NCI-H1105 treated with DMSO at 0.1 percent for 48 hours (cell line): ENCODE measurements at places on chromosomes 16 and 17.

- no peak for DNase-seq
Measured at GRCh38 chr17:73234736-73235135, 26.9 kb downstream of the CPSF4L start.

DNA sequence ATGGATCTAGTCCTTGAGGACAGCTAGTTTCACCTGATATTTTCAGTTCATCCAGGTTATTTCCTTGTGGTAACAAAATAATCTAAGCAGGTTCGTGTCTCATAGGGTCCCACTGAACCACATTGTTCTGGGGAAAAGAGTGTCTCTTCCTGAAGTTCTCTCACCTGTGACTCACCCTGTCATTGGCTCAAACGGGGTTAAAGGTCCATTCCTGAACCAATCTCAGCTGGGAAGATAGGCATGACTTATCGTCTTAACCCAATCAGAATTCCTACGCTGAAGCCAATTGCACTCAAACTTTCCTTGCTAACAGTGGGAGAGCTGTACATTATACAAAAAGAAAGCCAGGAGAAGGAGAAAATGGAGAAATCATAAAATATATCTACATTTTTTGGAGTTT lies 475.8 kb downstream of the TOX3 start:
- no peak for DNase-seq

DNA sequence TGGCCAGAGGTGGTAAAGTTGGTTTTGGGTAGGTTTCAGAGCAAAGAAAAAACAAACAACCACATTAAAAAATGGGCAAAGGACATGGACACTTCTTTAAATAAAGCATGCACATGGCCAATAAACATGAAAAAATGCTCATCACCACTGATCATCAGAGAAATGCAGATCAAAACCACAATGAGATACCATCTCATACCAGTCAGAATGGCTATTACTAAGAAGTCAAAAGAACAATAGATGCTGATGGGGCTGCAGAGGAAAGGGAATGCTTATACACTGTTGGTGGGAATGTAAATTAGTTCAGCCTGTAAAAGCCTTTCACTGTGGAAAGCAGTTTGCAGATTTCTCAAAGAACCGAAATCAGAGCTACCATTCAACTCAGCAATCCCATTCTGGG lies 598.4 kb upstream of the SOX9 start:
- DNase-seq, result no peak

GRCh38 chr17:4858882-4859260 lies 25.7 kb downstream of the MINK1 start:
- no peak for DNase-seq

DNA sequence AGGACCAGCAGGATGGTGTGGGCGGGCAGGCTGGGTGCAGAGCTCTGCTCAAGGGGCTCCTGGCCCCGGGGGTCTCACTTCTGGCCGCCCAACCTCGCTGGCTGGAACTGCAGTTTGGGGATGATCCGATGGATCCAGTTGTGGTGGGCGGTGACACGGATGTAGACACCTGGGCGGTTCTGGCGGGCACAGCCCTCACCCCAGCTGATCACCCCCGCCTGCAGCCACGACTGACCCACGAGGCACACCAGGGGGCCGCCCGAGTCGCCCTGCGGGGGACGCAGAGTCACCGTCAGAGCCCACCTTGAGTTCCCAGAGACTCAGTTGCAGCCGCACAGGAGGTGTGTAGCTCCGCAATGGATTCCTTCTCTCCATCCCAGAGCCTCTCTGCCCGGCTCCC lies 7.5 kb downstream of the PRSS27 start:
- DNase-seq, result no peak

DNA sequence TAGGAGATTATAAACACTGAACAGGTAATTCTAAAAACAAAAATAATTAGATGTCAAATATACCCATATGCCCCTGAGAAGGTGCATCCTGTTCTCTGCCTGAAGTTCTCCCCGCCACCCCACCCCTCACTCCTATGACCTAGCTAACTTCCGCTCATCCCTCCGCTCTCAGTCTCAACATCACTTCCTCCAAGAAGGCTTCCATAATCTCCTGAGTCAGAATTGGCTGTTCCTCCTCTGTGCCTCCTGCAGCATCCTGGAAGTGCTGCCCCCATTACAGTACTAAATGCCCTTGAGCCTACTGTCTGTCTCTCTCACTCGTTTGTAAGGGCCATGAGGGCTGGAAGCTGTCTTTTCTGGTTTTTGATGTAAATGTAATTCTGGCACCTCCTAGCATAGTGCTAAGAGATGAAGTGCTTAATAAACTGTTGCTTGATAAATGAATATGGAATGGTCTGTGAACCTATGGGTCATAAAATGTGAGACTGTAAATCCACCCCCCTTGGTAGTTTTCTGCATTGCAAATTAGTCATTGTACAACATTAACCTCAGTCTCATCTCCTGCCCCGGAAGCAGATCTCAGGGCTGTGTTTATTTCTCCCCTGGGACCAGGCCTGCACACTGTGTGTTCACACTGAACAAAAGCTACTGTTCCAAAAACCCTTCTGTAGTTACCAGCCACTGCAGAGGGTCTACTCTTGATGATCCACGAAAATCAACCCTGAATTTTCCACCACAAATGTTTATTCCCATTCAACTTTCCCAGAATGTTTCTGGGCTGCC lies 3.9 kb upstream of the MYO1D start:
- DNase-seq, result no peak

DNA sequence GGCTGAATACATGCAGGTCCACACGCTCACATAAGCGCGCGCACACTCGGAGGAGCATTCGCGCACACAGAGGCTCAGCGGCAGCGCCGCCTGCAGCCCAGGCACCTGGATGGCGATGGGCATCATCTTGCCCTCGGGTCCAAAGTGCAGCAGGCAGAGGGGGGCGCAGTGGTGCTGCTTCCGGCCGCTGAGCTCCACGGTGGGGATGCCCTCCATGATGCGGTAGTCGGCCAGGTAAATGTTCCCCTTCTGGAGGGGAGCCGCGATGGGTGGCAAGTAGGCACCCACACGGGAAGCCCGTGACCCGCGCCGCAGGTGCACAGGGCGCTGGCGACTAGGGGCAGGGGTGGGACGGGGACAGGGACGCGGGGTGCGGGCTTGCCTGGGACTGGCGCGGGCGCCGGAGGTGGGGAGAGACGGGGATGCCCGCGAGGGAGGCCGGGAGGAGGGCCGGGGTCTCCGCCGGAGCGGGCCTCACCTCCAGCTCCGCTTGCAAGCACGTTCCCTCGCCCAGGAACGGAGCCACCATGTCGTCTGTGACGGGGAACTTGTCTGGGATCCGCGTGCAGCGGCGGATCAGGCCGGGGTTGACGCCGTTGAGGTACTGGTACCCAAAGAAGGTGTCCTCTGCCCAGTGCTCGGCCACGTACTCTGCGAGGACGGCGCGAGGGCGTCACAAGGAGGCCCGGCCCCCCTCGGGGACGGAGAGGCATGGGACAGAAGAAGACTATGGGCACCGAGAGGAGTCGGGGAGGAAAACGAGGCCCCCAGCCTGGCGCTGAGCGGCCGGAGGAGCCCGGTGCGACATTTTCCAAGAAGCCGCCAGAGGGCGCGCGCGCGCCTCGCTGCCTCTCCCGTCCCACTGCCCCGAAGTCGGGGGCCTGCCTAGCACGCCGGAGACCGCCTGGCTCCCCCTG lies 8.0 kb downstream of the ALOX12B start:
- peak; percentile 70 for DNase-seq

DNA sequence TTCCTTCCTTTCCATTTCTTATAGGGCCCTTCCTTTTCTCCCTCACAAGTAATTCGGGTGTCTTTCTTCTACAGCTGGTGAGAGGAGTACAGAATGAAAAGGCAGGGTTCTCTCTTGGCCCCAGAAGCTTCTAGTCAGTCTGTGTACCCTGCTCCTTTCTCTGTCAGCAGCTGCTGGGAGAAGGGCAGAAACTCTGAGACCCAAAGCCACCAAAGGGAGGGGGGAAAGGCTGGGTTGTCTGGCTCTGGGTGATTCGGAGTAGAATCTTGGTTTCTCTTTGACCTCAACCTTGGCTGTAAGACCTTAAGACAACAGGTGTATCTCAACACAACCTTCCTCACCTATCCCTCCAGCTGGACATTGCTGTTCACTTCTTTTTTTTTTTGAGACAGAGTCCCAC lies 3.3 kb upstream of the NR1D1 start:
- DNase-seq, result no peak

DNA sequence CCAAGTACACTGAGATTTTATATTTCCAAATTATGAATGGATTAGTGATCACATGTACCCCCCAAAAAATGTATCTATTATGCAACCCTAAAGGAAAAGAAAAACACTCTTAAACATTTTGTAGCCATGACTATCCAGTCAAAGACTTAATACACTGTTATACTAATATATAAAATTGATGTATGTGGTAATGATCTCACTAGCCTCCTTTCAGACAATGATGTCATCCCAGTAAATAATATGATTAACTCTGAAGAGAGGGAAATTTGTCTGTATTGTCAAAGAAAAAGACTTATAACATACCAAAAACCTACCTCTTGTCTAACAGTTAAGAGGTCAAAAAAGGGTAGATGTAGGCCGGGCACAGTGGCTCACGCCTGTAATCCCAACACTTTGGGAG lies 80.7 kb downstream of the USP32 start:
- no peak for DNase-seq

DNA sequence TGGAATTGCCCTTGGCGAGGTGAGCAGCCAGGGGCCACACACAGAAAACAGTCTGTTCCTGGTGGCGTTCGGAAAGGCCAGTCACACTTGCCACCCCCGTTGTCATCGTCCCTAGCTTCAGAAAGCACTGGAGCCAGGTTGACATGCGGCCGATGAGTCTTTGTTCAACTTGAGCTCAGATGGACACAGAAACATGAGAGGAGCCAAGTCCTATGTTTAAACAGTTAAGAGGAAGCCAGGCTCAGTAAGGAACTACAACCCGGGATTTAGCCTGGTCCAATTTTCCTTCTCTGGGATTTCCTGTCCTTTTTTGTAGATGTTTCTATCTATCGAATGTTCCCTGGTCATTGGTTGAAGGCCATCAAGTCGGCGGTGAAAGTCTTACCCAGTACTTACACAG lies 19.5 kb downstream of the SALL1 start:
- DNase-seq, result no peak

- DNase-seq, result peak; percentile 35
Measured at GRCh38 chr17:9522074-9522473, 53.5 kb downstream of the STX8 start.

DNA sequence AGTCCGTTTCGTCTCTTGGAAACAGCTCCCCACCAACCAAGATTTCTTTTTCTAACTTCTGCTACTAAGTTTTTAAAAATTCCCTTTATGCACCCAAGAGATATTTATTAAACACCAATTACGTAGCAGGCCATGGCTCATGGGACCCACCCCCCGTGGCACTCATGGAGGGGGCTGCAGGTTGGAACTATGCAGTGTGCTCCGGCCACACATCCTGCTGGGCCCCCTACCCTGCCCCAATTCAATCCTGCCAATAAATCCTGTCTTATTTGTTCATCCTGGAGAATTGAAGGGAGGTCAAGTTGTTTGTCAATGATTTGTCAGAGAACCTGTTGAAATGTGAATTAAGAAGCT lies 48.2 kb downstream of the IL21R start:
- no peak for DNase-seq

DNA sequence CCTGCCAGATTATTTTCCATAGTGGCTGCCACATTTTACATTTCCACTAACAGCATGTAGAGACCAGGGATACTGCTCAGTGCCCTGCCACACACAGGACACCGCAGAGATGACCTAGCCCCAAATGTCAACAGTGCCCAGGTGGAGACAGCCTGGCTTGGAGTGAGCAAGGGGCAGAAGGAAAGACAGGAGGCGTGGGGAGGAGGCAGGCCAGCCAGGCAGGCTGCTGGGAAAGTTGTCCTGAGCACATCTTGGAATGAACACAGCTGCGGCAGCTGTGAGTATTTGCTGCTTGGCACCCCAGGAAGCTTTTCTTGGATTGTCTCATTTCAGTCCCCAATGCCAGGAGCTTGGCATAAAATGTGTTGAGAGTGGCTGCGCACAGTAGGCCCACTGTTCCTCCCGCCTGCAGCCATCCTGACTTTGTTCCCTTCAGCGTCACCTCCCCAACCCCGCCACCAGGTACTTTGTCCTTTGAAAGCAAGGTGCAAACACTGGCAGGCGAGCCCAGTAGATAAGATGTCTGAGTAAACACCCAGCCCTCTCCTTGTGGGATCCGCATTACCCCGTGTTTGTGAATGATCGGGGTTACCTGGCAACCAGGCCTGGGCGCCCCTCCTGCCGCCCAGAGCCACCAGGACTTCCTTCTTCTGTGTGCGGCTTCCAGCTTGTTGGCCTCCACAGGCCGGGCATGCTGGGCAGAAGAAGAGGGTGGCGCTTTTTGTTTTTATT lies 114.0 kb downstream of the CMIP start:
- no peak for DNase-seq

DNA sequence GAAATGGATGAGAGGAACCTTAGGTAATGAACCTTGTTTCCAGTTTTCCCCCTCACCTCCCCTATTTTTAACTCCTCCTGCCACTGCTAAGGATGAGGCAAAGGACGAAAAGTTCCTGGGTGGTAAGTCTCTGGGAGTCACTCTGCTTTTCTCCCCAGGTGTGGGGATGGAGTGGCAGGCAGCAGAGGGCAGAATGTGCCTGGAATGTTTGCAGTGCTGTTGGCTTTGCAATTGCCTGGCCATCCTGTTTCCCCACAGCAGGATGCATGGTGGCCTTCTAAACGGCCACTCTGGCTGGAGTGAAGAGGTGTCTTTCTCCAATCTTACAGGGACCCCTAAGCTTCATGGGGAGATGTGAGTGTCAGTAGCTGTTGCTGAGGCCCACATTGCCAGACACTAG lies 432.5 kb upstream of the ZFHX3 start:
- DNase-seq, result no peak

- DNase-seq, result no peak
Measured at GRCh38 chr17:56478836-56479447, 114.6 kb upstream of the NOG start.

- no peak for DNase-seq
Measured at GRCh38 chr16:1460602-1461138, 14.2 kb downstream of the CLCN7 start.

DNA sequence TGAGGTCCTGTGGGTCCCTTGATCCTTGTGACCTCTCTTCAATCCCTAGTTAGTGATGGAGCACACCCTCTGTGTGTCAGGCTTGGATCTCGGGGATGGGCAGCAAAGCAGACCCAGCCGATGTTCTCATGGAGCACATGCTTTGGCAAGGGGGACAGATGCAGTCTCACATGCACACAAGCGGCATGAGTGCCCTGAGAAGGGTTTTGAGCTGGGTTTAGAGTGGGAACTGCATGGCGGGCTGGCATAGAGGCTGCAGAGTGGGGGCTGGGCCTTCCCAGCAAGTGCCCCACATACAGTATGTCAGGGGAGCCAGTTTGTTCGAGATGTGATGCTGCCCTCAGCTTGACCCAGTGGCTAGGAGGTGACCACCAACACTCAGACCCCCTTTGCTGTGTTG lies 41.6 kb downstream of the B9D1 start:
- no peak for DNase-seq

DNA sequence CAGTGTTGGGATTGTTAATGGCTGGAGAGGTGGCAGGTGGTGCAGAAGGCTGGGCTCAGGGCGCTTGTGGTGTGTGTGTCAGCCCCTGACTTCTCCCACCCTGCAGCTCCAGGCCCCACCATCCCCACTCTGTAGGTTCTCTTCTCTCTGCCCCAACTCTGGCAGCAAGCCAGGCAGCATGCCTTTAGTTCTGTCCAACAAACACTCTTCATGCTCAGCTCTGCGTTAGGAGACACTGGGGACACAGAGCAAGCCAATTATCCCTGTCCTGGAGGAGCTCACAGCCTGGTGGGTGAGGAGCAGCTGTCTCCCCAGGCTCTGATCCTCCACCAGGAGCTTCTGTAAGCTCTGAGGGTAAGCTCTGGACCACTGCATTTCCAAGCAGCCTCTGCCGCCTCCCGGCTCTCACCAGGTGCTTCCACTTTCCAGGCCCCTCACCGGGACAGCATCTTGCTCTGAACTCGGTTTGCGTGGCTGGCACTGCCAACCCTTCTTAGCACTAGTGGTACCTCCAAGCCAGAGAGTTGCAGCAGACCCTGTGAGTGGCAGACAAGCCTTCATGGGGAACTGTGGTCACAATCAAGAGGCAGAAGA lies 34.3 kb upstream of the WSCD1 start:
- DNase-seq, result no peak
